ENCODE measurements at places on chromosomes 1 and 21.
A peak's percentile ranks its signal among the peaks of the same experiment; 100 is the strongest.

DNA sequence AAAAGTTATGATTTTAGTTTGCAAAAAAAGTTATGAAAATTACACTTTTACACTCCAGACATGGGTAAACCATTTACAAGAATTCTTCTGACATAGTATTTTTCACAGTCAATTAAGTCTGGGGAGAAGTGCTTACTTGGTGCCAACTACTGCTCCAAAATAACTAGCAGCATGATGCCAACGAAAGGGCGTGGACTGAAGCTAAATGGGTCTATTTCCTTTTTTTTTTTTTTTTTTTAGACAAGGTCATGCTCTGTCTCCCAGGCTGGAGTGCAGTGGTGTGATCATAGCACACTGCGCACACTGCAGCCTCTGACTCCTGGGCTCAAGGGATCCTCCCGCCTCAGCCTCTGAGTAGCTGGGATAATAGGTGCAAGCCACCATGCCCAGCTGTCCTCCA is 43.2 kb downstream of the FMO4 start:
- DNase-seq, result no peak

DNA sequence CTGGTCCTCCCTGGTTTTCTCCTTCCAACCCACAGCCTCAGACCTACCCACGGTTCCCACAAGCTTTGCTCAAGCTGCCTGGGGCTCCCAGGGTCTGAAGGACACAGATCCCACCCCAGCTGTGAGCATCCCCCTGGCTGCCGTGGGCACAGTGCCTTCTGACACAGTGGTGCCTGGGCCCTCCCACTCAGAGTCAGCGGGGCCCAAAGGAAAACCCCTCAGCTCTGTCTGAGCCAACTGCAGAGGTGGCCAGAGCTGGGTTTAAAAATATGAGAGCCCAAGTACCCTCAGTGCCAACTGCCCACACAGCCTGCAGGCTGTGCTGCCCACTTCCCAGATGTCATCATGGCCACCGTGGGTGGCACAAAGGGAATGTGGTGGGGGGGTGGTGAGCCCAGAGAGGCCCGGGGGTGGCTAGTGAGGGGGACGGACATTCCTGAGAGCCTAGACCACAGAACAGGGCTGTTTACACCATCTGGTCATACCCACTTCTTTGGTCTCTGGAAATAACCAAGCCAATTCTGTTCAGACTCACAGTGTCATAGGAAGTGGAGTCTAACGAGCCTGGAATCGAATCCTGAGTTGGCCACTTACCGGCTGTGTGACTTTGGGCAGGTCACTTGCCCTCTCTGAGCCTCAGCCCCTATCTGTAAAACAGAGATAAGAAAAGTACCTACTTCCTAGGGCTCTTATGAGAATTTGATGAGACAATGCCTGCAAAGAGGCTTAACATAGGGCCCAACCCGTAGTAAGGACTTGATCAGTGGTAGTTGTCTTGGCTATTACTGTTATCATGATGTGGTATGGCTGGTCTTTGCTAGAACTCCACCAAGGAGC is 85.5 kb downstream of the CAMK2N1 start:
- DNase-seq, result no peak

- no peak for DNase-seq
Measured at GRCh38 chr1:29474274-29475244, 238.2 kb downstream of the PTPRU start.

DNA sequence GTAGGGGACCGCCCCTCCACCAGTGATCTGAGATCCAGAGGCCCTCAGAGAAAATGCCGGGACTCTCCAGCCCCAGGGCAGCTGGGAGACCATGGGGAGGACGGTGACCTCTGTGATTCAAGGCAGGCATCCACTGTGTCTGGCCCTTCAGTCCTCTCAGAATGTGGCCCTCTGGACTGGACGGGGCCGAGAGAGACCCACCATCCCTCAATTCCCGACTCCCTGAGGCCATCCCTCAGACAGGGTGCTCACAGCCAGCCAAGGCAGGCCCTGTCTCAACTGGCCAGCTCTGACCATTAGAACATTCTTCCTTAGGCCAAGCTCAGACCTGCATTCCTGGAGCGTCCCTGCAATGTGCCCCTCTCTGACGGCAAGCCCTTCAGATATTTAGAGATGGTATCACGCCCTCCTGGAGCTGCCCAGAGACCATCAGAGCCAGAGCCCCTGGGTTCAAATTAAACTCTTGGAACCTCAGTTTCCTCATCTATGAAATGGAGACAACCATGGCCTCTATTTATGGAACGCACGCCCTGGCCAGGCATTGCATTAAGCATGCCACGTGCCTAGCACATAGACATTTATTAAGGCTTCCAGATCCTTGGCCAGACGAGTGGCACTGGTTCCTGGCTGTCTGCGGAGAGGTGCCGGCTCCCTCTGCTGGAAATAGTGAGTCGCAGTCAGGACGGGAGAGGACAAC is 9.6 kb upstream of the EPS8L3 start:
- DNase-seq, result peak; percentile 87

- DNase-seq, result no peak
Measured at GRCh38 chr1:157910270-157910669, 68.7 kb upstream of the CD5L start.

DNA sequence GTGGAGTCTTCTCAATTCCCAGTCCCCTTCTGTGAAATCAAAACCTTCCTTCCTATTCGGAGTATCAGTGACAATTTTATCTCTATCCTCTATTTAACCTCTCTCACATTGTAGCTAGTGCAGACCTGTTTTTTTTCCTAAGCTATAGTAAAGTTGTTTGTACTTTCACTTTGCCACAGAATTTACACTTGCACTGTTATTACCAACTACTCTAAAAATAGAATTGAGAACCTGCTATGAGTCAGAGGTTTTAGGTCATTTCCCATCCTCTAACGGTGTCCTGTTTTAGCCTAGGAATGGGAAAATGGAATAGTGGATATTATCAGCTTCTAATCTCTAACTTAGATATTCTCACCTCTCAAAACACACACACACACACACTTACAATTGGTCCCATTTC is 862.7 kb downstream of the NCAM2 start:
- no peak for DNase-seq

GRCh38 chr1:221204055-221204833 is 325.0 kb downstream of the HLX start:
- no peak for DNase-seq

GRCh38 chr1:37482796-37483744 is 8.7 kb downstream of the ZC3H12A start:
- no peak for DNase-seq

- no peak for DNase-seq
Measured at GRCh38 chr1:98669355-98670296, 8.1 kb downstream of the SNX7 start.

DNA sequence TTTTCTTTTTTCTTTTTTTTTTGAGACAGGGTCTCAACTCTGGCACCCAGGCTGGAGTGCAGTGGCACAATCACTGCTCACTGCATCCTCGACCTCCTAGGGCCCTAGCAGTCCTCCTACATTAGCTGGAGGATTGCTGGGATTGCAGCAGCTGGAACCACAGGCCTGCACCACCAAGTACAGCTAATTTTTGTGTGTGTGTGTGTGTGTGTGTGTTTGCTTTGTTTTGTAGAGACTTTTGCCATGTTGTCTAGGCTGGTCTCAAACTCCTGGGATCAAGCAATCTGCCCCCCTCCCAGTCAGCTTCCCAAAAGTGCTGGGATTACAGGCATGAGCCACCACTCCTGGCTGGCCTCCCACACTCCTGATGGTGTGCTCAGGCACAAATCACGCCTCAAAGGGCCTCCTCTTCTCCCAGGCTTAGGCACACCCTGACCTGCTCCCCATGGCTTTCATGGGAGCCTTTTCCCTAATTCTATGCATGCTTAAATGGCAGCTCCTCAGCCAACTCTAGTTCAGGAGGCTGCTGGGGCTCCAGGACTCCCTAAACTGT is 9.4 kb downstream of the FAM229A start:
- no peak for DNase-seq

- no peak for DNase-seq
Measured at GRCh38 chr1:201217851-201218250, 27.2 kb downstream of the IGFN1 start.

DNA sequence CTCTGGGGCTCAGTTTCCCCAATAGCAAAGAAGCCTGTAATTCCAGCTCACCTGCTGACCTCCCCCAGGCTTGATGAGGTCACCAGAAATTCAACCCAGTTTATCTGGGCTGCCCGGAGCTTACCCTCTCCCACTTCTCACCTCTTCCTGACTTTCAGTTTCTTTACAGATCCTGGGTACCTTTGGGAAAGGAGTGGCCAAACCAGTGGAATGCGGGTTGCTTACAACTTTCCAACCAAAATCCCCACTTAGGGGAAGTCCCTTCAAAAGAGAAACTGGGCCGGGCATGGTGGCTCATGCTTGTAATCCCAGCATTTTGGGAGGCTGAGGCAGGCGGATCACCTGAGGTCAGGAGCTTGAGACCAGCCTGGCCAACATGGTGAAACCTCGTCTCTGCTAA is 5.9 kb upstream of the MARCKSL1 start:
- no peak for DNase-seq

Measured in NCI-H1694 treated with DMSO at 0.1 percent for 48 hours (cell line).